ENCODE measurements at places on chromosomes 1 and 21.

GRCh38 chr1:76161451-76161850 lies 86.9 kb downstream of the ST6GALNAC3 start:
- DNase-seq: no peak

DNA sequence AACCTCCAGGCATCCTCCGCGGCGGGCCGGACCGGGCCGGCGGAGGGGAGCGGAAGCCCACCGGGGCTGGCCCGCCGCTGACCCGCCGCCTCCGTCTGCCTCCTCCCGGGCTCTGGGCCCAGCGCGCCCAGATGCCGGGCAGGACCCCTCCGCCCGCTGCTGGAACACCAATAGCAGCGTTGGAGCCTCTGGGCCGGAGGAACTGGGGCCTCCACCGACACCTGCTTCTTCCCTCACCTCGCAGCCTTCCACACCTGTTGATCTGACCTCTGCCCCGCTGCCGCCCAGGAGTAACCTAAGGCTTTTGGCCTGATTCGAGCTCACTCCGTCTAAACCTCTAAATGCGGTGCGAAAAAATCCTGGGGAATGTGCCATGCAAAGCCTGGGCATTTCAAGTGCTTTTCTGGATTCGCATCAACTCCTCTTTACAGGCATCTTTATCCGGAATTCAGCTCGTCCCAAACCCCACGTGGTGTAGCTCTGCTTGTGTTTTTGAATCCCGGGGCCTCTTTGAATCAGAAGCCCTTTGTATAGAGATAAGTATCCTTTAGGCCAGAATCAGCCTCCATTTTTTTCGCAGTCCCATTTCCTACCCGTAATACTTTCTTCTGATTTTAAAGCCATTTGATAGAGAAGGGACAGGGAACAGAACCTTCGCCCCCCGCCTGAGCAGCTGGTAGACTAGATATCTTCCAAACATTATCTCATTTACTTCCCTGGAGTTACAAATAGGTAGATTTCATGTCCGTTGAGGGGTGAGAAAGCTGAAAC lies 680 bp upstream of the CNN3 start:
- DNase-seq: no peak

GRCh38 chr1:85599076-85599491 lies 18.5 kb downstream of the CCN1 start:
- no peak for DNase-seq

DNA sequence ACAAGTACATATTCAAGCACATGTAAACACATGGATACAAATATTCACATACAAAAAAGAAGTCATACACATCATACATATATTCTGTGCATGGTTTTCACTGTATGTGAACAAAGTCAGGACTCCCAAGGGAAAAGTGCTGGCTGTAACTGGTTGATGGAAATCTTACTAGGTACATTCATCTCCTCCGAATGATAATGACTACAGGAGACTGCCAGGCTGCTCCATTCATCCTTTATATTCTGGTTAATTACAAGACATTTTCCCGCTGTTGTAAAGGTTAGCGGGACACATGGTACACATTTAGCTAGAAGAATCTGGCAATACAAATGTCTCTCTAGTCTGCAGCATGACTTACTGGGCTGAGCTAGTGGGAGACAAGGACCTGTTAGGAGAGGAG lies 26.2 kb upstream of the HMGB4 start:
- no peak for DNase-seq

GRCh38 chr1:11314959-11315358 lies 42.0 kb downstream of the UBIAD1 start:
- DNase-seq: no peak

GRCh38 chr1:107637101-107637500 lies 327.9 kb downstream of the VAV3 start:
- DNase-seq: no peak

GRCh38 chr1:12184008-12184681 lies 17.4 kb downstream of the TNFRSF1B start:
- DNase-seq: no peak

DNA sequence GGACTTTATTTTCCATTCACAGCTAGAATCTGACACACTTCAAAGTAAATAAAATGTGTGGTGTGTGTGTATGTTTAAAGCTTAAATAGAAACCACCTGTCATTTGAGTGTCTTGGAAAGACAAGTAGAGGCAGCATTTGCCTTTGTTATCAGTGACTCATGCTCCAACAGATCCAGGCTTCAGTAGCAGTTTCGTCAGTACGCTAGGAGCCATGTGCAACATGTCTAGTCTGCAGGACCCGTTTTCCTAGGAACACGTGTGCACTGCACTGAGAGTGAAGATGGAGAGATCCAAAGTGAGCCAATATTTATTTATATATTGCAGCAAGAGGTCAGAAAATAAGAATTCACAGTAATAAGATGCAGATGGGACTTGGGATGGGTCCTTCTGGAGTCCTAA lies 41.8 kb downstream of the SGIP1 start:
- DNase-seq: no peak

DNA sequence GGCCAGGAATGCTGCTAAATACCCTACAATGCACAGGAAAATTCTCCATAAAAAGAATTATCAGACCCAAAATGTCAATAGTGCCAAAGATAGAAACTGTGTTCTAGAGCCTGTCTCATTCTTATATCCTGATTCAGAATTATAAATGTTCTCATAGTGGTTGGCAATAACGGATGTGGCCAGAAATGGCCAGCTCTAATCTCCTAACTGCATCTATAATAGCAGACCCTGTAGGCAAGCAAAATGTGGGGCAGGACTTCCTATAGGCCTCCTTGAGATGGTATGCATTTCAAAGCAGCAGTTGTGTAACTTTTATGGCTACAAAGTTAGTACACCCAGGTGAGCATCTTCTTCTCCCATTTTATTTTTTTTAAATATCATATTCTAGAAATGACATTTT lies 95.9 kb upstream of the SGIP1 start:
- DNase-seq: no peak

- no peak for DNase-seq
Observed at GRCh38 chr1:109979489-109980091, 5.0 kb upstream of the AHCYL1 start.

DNA sequence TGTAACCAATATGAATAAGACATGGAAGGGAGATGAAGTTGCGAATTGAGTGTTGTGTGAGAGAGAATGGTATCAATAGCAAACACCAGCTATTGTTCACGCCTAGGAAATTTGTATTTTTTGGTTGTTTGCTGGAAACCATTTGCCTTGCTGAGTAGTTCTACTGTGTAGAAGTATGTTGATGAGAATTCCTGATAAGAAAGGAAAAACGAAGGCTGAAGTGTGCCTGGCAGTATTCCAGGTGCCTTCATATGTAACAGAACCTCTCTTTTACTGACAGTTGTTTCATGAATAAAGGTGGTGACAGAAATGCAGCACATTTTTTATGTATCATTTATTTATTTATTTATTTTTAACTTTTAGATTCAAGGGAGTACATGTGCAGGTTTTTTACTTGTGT lies 79.5 kb downstream of the SDCCAG8 start:
- no peak for DNase-seq

- DNase-seq: no peak
Observed at GRCh38 chr1:213362598-213362997, 311.6 kb downstream of the RPS6KC1 start.

- no peak for DNase-seq
Observed at GRCh38 chr1:229067546-229067945, 203.4 kb upstream of the RAB4A start.

- no peak for DNase-seq
Observed at GRCh38 chr1:173353350-173353749, 123.8 kb upstream of the PRDX6 start.

DNA sequence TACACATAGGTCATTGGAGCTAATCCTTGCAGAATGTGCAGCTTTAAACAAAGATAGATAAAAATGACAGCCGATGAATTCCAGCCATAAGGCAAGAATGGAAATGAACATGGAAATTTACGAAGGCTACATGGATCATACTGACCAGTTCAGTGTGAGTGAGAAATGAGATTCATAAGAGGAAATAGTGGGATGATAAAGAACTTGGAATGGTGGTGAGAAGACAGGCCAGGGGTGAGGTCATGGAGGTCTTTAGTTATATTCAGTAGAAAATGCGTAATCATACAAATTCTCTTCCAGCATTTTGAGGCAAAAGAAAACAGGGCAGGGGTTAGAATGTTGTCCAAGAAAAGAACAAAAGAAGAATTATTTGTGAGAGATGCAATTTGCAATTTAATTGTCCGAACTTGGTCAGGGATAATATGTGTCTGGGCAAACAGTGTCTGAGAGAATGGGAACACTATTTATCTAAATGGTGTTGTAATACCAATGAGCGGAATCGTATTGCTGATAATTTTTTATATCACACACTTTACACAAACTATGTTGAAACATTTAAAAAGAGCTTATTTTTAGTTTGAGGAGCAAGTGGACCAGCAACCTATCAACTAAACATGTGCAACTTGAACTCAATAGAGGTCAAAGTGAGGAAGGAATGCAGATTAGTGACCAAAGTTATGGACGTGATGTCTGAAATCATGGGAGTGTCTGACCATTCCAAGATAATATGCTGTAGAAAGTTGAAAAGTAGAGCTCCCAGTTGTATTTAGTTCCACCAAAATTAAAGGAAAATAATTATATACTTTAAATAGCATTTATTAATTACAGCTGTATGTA lies 739.0 kb upstream of the NCAM2 start:
- DNase-seq: no peak

DNA sequence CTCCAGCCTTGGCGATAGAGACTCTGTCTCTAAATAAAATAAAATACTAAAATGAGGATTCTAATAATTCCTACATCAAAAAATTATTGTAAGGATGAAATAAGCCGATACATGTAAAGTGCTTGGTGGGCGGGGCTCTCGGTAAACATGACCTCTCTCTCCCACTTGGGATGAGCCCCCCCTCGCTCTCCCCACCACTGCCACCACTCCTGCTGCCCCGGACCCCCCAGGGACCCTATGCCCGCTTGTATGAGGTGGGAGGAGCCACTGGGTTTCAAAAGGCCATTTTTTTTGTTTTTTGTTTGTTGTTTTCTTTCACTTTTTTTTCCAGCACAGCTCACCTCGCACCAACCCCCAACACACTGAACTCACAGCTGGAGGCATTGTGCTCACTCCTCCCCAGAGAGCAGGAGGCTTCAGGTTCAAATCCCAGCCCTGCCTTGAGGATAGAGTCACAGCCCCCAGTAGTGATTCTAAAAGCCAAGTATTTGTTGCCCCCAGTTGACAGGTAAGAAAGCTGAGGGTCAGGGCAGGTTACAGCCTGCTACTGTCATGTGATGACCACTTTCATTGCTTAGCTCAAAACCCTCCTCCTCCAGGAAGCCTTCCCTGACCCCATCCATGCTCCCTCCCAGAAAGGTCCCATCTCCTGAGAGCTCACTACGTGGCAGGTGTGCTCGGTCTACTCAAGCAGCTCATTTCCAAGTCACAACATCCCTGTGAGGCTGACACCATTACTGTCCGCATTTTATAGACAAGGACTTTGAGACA lies 4.2 kb downstream of the SDC3 start:
- DNase-seq: no peak

- DNase-seq: no peak
Observed at GRCh38 chr1:190809312-190809711, 331.6 kb upstream of the BRINP3 start.

GRCh38 chr1:46300673-46301405 lies 2.6 kb downstream of the LRRC41 start:
- DNase-seq: no peak

DNA sequence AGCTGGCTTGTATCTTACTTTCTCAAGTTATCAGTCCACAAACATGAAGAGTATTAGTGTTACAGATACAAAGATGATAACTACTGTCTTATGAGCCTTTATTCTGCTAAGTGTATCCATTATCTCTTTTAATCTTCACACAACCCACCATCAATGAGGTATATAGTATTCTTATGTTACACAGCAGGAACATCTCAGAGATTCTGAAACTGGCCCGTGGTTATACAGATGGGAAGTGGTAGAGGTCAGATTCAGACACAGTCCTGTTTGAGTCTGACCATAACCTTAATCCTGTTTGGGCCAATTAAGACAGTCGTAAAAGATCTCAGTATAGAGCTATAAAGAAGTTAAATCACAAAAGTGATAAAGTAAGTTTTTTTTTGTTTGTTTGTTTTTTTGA lies 5.1 kb upstream of the TMEM269 start:
- DNase-seq: no peak

- no peak for DNase-seq
Observed at GRCh38 chr1:2632051-2632430, 775 bp downstream of the MMEL1 start.

DNA sequence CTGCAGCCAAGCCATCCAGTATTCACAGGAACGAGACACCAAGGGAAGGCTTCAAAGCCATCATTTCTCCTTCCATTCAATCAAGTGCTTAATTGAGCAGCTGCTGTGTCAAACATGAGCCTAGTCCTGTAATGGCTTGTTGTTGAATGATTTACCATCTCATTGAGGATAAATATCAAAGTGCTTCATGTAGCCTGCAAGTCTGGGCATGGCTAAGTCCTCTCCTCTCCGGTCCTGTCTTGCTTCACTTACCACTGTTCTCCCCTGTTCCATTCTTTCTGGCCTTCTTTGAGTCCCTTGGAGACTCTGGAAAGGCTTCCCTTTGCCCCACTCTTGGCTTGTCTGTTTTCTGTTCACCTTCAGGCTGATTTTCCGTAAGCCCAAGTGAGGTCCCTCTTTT lies 279.8 kb downstream of the PBX1 start:
- DNase-seq: no peak

DNA sequence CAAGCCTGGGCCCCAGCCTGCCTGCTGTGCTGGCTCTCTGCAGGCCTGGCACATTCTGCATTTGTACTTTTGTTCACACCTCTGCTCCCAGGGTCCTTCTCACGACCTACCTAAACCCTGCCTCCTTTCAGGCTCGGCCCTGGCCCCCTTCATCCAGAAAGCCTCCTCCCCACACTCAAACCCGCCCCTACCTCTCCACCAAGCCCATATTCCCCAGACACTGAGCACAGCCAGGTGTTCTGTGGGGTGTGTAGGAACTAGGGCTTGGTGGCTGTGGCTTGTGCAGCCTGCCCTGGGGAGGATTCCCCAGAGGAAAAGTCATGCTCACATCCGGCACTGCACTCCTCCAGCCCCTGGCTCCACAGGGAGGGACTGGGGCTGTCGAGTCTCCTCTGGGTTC lies 8.2 kb upstream of the MIXL1 start:
- DNase-seq: no peak

GRCh38 chr1:166133857-166134256 lies 32.9 kb downstream of the FAM78B start:
- DNase-seq: no peak

DNA sequence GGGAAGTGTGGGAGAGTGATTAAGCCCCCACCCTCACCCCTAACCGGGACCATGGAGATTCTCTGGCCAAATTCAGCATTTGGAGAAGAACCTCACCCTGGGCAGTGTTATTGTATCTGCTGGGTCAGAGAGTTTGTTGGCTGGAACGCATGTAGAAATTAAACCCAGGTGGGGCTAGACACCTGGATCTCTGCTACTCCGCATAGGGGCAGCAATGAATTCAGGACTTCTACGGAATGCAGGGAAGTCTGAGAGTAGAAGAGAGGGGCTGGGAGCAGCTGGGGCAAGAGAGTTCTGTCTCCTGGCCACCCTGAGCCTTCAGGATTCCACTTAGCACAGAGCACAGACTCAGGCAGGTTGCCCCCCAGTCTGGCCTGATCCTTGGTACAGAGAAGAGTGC lies 3.6 kb upstream of the CRABP2 start:
- DNase-seq: no peak

All from activated CD4-positive, alpha-beta T cell treated with anti-CD3 and anti-CD28 coated beads, Interleukin-2, amount 50 U/mL, for 4 hours (primary cell).